Stimulated activated CD4-positive, alpha-beta T cell treated with anti-CD3 and anti-CD28 coated beads, Interleukin-15, amount 100 ng/mL, for 24 hours (primary cell): ENCODE measurements at places on chromosomes 6 and 20.

- peak; percentile 60 for DNase-seq
Measured at GRCh38 chr20:58839474-58839874, 11.2 kb downstream of the GNAS-AS1 start.

- no peak for DNase-seq
Measured at GRCh38 chr6:168371981-168372711, 52.6 kb upstream of the DACT2 start.

DNA sequence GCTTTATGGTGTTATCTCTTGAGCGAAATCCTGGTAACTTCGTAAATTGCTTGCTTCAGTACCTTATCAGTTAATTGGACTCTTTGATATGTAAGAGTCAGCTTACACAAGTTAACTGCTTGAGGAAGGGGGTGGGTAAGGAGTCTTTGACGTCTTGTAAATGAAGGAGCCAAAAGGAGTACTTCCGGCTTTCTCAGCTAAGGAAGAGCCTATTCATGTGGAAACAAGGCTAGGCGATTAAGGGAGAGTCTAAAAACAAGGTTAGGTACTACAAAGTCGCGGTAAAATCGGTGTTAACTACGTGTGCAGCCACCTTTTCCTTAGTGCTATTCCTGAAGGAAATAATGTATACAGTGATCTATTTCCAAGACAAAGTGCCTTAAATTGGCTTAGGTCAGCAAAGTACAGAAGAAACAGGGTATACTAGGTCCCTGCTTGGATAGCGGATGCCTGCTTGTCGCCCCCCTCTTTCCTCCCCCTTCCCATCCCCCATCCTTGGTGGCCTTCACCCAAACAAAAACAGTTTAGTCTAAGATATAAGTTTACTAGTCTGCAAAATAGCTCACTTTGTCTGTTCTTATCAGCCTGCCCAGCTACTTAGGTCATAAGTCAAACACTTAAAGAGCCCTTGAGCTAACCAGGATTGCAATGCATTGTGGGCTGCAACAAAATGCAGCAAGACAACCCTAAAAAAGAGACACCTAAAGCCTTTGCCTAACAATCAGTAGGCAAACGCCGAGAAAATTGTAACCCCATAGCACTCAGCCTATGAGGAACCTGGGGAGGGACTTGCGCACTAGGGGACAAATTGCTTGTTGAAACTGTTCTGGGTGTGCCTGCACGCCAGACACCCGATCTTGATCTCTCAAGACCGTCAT is 147.3 kb downstream of the TRIM27 start:
- DNase-seq = no peak

DNA sequence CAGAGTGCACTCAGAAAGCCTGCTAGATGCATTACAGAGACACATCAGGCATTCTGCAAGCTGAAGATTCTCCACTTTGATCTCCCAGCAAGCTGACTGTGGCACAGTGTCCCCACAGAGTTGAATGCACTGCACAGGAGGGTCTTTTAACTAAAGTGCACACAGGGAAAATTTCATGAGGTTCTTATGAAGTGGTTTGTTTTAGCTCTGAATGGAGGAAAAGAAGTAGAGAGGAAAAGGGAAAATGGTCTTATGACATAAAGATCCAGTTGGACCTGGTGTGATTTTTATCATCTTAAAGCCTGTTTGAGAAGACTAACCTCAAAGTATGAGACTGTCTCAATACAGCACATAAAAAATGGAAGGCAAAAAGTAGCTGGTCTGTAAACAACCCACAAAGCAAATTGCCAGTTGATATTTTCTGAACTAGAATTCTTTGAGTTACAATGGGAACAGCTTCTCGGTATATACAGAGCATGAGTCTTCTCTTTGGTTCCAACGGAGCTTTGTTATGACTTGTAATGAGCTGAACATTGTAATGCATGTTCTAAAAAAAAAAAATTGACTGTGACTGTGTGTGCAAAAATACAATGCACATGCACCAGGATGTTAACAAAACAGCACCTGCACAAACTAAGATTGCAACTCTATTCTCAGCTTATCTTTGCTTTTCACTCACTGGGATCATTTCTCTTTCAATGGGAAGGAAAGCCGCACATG is 383.0 kb upstream of the ID4 start:
- DNase-seq = no peak

DNA sequence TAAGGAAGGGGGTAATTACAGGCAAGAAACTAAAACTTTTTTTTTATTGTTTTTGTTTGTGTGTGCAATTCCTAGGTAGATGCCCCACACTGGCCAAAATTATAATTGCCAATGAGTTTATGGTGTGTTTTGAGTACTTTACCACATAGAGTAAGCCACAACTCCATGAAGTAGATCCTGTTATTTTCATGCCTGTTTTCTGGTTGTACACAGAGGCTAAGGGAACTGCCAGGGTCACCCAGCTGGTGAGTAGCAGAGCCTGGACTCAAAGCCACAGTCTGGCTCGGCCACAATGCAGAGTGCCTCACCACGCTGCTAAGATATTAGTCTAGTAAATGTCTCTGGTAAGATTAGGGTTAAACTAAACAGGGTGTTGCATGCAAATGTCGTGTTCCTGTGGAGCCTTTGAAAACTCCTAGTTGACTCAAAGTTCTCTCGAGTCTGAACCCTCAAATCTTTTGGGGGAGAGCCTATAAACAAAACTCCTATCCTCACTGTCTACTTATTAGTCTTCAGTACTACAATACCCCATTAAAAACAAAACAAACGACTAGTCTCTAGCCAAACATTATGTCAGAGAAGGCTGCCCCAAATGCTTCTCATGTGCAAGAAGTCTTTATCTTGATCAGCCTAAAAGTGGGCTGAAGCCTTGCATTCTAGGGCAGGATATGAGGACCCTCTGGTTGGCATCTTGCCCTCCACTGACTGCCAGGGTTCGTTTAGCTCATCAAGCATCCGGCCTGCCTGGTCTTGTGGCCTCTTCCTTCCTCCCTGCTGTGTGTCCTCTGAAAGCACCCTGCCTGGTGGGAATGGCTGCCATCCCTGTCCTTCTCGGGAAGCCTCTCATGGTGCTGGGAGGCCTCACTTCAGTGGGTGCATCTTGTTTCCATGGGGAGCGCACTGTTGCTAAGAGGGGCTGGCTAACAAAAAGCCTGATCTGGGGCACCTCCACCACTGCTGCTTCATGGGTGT is 4.2 kb downstream of the DUSP22 start:
- DNase-seq = no peak

DNA sequence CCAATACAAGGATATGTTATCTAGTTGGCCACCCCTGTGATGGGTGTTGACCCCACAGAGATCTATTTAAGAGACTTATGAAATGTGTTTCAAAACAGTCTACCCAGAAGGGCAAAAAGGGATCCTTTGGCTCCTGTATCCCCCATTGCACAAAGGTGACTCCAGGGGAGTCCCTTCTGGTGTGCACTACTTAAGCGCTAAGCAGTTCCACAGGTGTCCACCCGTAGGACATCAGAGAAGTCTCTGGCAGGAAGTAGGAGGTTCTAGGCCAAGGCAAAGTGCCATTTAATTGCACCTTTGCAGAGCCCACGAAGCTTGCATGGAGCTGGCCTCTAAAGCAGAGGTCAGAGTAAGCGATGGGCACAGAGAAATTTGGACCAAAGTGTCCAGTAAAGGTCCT is 147.7 kb downstream of the MRPL14 start:
- DNase-seq = no peak

- peak; percentile 41 for DNase-seq
Measured at GRCh38 chr6:143059663-143060353, 881 bp upstream of the AIG1 start.

GRCh38 chr20:49344975-49345374 is 67.1 kb upstream of the ZNFX1 start:
- no peak for DNase-seq

- DNase-seq = no peak
Measured at GRCh38 chr6:13141387-13141786, 186.9 kb downstream of the TBC1D7 start.

GRCh38 chr6:47967843-47968242 is 143.2 kb downstream of the PTCHD4 start:
- no peak for DNase-seq
